ENCODE measurements at places on chromosomes 7 and 10. TPM values are rescaled to one million over a fixed set of nuclear protein-coding genes. Genes with fewer than 3 reads are reported as not detected.

Gene MKX
- 3.2 TPM for total RNA-seq

Gene FAM25A
- total RNA-seq, result not detected

Gene ITGA8
- 0.13 TPM for total RNA-seq

Gene CADPS2
- total RNA-seq, result 8.8 TPM

Gene HOXA7
- total RNA-seq, result 28.8 TPM

Gene CC2D2B
- not detected for total RNA-seq

Gene AKR1C4
- not detected for total RNA-seq

Gene AGR2
- 7.4 TPM for total RNA-seq

Gene CNPY4
- 10.1 TPM for total RNA-seq

Gene FAM237B
- not detected for total RNA-seq

Gene GIMAP5
- total RNA-seq, result not detected

Gene TMEM270
- total RNA-seq, result not detected

Gene GPR85
- total RNA-seq, result not detected

- no peak for DNase-seq
Observed at GRCh38 chr10:50561816-50562215, 61.9 kb downstream of the SGMS1 start.

DNA sequence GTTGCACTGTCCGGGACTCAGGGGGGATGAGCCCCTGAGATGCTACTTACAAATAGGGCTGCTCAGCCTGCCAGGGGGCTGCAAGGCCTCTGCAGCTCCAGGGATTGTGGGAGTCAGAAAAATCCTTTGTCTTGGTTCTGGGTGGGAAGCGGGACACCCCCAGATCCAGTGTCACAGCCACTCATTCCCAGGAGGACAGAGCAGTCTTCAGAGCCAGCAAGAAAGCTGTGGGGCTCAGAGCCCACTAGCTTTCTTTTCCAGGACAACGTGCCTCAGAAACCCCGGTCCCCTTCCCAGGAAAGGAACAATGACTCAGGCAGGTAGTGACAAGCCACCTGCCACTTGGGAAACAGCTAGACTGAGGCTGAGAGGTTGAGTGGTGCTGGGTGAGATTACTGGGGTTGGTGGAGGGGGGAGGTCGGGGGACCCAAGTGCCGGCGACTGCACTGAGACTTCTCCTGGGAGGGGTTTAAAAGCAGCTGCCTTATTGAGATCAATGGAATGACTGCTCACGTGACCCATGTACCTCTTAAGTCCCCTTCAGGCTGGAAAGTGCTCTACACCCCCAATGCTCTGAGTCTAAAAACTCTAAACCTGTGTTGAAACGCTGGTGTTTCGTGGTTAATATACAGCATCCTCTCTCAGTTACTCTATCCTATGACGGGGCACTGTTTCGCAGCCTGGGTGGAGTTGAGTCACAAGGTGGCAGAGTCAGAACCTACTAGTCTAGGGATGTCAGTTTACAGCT, 123.6 kb downstream of the UBE2H start:
- DNase-seq, result no peak

GRCh38 chr7:70696201-70696754, 435.7 kb upstream of the GALNT17 start:
- no peak for DNase-seq

DNA sequence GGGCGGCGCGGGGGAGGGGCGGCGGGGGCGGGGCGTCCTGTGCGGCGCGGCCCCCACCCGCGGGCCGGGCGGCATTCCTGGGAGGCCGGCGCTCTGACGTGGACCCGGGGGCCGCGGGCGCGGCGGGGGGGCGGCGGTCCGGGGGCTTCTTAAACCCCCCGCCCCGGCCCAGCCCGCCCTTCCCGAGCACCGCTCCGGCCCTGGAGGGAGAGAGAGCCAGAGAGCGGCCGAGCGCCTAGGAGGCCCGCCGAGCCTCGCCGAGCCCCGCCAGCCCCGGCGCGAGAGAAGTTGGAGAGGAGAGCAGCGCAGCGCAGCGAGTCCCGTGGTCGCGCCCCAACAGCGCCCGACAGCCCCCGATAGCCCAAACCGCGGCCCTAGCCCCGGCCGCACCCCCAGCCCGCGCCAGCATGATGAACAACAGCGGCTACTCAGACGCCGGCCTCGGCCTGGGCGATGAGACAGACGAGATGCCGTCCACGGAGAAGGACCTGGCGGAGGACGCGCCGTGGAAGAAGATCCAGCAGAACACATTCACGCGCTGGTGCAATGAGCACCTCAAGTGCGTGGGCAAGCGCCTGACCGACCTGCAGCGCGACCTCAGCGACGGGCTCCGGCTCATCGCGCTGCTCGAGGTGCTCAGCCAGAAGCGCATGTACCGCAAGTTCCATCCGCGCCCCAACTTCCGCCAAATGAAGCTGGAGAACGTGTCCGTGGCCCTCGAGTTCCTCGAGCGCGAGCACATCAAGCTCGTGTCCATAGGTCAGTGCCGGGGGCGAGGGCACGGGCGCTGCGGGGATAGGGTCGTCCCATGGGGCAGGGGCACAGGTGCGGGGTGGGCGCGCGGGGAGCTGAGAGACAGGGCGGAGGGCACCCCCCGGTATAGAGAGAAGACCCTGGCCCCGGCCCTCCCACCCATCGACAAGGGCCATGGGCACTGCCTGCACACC, at the start of gene FLNC:
FLNC (plus strand) TSS at position 176 of the 947 bp plus-strand sequence; CDS start at position 408, 232 bp downstream.
- no peak for DNase-seq

GRCh38 chr7:33750177-33750576, 155.2 kb upstream of the BMPER start:
- no peak for DNase-seq

GRCh38 chr7:70069977-70070376, 471.7 kb downstream of the AUTS2 start:
- no peak for DNase-seq

DNA sequence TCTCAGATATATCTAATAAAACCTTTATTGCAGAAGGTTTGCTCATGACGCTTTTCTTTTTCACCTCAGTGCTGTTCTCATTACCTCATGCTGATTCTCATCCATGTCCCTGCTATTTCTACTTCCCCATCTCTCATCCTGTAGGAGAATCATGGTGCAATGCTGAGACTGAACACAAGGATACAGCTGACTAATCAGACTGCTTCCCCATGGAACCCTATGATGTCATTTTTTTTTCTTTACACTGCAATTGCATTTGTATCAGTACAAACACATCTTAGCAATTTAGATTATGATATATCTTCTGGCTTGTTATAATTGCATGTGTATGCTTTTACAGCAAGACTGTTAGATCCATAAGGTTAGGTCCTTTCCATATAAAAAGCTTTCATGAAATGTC, 93.7 kb downstream of the SEMA3A start:
- peak; percentile 37 for DNase-seq

GRCh38 chr10:77212632-77213031, 425.0 kb downstream of the KCNMA1 start:
- no peak for DNase-seq

- DNase-seq, result no peak
Observed at GRCh38 chr7:69577221-69577620, 21.1 kb upstream of the AUTS2 start.

DNA sequence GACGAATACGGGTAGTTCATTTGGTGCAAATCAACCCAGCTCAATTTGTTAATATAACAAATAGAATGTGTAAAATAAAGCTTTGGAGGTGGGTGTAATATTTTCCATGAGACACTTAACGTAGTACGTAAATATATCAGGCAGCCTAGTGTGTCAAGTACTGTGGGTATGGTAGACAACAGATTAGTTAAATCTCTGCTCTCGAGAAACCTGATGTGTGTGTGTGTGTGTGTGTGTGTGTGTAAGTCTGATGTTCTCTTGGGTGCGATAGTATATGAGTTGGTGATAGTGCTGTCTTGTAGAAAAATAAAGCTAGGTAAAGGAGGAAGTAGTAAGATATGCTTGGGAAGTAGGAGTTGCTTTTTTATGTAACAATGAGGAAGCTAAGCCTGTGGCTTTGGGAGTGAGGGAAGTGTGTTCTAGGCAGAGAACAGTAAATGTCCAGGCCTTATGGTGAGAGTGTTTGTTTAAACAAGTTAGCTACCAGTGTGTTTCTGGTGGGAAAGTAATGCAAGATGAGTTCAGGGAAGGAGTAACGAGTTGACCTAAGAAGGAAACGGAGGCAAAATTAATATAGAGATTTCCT, 26.1 kb downstream of the WAC start:
- no peak for DNase-seq

DNA sequence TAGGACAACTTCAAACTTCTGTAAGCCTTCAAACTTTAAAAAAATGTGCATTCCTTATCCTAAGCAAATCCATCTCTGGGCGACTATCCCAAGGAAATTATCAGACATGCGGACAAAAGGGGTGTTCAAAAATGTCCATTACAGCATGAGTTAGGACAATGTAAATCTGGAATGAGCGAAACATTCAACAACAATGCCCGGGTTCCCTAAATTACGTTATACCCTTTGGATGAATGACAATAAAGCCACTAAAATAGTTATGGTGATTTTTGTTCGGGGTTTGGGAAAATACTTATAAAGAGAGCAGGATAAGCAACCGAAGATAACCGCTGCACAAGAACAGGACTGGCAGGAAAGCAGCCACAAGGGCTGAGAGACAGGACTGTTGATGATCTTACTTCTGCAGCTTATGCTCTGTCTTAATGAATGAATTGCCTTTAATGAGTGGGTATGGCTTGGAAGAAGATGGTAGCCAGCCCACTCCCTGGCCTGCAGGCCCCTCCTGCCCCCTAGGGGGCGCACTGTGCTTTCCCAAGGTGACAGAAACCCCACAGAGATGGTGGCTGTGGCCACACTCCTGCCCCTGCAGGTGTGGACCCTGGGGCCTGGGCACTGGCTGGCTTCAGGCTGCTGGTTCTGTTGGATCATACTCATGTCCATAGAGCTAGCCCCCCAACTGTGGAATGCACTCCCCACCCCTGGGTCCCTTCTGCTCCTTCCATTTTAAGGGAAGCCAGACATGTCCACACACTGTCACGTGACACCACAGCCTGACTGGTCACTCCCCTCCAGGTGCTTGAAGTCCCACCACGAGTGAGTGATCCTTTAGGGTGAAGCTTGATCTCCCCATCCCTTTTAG, 45.0 kb downstream of the ZCCHC24 start:
- DNase-seq, result no peak

- DNase-seq, result no peak
Observed at GRCh38 chr7:157043745-157044144, 33.3 kb upstream of the MNX1 start.

DNA sequence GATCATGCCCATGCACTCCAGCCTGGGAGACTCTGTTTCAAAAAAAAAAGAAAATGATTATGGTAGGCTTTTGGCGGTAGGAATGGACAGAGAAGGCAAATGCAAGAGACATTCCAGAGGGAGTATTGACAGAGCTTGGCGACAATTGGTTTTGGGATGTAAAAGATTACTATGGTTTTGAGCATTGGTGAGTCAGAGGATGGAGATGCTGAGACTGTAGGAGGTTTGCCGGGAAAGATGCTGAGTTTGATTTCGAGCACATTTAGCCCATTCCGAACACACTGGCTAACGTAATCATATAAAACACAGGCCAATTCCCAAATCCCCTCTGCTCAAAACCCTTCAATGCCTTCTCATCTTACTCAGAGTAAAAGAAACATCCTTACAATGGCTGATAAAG, 161.6 kb upstream of the MKLN1 start:
- DNase-seq, result no peak

DNA sequence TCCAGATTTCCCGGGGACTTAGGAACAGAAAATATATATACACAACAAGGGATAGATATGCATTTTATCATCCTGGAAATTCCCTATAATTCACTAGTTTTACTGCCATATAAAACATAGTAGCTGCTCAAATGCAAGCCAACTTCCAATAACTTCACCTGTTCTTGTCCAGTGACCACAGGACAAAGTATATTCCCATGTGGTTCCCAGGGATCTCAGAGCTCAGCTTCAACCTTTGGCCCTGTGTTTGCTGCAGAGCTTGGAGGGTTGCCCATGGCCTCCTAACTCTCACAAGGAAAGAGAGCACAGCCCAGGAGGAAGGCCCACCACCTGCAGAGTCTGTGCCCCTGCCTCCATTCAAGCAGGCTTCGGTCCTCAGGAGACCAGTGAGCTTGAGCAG, 4.5 kb upstream of the DRGX start:
- DNase-seq, result no peak

DNA sequence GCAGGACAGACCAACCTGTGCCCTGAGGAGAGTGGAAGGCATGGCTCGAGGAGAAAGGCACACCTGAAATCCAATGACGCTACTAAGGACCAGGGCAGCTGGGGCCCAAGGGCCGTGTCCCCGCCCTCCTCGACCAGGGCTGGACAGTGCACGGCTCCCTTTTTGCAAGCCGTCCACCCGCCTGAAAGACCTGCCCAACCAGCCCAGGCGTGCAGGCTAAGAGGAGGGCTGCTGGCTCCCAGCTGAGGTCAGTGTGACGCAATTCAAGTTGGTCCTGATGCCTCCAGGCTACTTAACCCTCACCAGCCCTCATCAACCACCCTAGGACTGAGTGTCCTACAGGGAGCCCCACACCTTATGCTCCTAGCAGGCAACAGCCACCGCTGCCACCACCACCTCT, 69.3 kb downstream of the DLG5 start:
- DNase-seq, result no peak

DNA sequence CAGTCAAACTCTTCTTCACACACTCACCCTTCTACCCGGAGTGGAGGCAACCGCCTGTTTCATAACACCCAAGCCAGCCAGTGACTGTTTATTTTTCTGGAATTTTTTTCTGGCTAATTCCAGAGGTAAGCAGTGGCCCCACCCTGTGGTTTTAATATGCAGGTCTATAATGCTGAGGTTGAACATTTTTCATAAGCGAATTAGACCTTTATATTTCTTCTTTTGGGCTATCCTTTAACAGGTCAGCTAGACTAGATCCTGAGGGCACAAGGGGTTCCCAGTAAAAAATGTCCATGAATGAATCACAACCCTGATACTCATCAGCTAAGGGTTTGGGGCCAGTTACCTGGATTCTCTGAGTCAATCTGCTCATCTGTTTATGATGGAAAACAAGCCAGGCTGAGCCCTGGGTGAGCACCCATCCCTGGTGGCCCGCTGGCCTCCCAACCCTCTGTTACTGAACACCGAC, 76.2 kb downstream of the GRB10 start:
- no peak for DNase-seq

DNA sequence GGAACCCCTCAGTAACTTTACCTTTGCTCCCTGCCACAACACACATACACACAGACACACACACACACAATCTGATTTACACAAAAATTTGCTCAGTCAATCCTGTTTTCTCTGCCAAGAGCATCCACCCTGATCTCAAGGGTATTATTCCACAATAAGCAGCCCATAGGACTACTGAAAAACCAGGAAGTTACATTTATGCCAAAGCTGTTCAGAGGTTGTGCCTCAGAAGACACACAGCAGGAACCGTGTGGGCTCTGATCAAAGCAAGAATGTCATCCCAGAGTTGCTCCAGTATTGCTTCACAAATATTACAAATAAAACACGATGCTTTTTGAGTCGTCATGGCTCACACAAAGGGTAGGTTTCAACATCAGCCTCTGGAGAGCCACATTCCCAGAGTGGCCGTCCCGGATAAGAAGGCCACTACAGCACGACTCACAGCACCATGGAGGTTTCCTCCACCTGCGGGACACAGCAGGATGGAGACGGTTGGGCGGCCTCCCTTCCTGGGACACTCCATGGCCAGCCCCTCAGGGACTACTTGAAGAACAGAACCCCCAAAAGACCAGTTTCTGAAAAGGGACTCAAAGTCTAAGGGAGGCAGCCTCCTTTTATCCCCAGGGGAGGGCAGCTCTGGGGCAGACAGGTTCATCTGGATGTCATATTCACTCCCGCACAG, 1.6 kb downstream of the AIFM2 start:
- DNase-seq, result no peak

- DNase-seq, result no peak
Observed at GRCh38 chr7:66140924-66141323, 26.3 kb downstream of the CRCP start.

Data from kidney epithelial cell (primary cell).